ENCODE measurements at places on chromosomes 1 and 21.

GRCh38 chr21:31713115-31713514 is 18.8 kb downstream of the SCAF4 start:
- DNase-seq, result no peak

DNA sequence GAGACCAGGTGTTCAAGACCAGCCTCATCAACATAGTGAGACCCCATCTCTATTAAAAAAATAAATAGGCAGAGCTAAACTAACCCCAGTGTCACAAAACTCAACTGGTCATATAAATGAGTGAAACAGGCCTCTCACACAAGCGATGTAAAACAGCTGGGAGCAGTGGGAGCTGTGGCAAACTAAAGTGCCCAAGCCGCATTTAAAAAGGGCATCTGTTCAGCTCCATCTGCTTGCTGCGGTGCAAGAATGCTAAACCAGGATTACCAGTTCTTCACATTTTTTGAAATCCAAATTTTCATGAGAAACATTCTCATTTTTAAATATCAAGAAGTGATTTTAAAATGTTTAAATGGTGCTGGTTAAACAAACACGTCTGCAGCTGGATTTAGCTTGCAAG is 50.0 kb upstream of the WNT2B start:
- no peak for DNase-seq

- DNase-seq, result no peak
Measured at GRCh38 chr1:9703165-9703509, 51.6 kb downstream of the PIK3CD start.

DNA sequence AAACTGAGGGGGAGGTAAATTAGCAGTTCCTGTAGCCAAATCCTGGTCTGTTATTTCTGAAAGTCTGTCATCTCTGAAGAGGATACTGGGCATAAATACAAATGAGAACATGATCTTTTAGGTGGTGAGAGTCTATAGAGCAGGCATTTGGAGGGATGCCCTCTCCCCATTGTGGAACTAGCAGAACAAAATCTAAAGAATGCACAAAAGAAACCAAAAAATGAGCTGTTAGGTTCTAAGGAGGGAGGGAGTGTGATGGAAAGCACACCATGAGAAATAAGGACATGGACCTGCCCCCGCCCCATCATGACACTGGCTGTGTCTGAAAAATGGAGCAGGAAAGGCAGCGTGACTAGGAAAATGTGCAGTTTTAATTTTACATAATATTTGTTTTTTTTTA is 262.0 kb downstream of the KIF26B start:
- DNase-seq, result no peak

DNA sequence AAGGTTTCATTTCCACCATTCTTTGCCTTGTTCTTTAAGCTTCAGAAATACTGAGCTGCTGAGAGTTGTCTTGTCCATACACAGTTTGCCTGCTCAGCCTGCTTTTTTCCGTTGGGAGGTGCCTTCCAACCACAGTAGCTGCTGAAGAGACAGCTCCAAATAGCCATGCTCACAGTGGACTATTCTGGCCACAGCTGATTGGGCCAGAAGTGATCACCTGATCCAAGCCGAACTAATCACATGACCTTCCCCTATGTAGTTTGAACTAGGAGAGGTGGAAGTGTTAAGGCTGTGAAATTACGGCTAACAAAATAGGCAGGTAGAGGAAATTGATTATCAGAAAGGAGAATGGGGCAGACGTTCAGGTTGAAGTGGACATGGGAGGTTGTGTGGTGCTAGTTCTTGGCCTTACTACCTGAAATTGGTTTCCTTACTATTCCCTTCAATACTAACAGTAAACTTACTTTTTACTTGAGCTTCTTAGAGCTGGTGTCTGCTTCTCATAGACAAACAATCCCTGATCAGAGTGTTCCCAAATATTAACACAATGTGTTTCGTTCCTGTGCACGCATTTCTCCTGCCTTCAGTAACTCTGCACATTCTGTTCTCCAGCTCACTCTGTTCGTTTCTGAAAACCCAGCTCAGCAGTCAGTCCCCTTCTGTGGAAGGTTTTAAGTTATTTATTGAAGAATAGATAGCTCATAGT is 136.1 kb downstream of the RWDD3 start:
- no peak for DNase-seq

- DNase-seq, result no peak
Measured at GRCh38 chr21:39837861-39838359, 29.3 kb upstream of the PCP4 start.

GRCh38 chr1:31679676-31680230 is 24.1 kb downstream of the COL16A1 start:
- no peak for DNase-seq

GRCh38 chr1:197774466-197775281 is 606 bp downstream of the DENND1B start:
- peak; percentile 82 for DNase-seq

- peak; percentile 79 for DNase-seq
Measured at GRCh38 chr1:26287033-26287711, 7.3 kb downstream of the SH3BGRL3 start.

- no peak for DNase-seq
Measured at GRCh38 chr1:208068407-208068806, 157.5 kb upstream of the CD34 start.

DNA sequence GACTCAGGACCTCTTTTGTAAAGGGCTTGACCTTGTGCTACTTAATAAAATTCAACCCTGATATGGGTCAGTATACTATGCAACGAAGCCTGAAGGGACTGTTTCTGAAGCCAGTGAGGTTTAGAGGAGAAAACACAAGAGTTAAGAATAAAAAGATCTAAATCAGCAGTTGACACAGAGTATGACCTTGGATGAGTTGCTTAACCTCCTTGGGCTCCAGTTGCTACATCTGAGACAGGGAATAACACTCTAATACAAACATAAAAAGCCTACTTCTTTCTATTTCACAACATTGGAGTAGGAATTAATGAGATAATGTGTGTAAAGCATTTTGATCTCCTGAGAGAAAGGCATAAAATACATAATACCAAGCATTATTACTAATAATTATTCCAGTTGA is 882.4 kb upstream of the ADGRL2 start:
- DNase-seq, result no peak

- no peak for DNase-seq
Measured at GRCh38 chr1:219518168-219518906, 94.6 kb downstream of the ZC3H11B start.

DNA sequence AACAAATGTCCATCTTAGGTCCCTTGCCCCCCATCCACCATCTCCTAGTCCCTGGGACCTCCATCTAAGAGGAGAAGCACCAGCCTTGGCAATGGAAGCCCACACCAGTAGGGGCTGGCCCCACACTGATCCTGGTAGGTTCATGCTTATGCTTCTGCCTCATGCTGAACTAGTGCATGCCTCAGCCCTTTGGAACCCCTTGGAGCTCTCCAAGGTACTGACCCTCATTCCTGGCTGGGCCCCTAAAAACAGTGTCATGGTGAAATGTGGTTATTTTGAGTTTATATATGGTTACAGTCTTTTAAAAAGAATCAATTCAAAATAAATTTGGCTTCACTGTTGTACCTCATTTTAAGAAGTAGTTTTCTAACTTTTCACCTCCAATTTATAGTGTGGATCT is 108.3 kb downstream of the HIVEP3 start:
- peak; percentile 69 for DNase-seq

DNA sequence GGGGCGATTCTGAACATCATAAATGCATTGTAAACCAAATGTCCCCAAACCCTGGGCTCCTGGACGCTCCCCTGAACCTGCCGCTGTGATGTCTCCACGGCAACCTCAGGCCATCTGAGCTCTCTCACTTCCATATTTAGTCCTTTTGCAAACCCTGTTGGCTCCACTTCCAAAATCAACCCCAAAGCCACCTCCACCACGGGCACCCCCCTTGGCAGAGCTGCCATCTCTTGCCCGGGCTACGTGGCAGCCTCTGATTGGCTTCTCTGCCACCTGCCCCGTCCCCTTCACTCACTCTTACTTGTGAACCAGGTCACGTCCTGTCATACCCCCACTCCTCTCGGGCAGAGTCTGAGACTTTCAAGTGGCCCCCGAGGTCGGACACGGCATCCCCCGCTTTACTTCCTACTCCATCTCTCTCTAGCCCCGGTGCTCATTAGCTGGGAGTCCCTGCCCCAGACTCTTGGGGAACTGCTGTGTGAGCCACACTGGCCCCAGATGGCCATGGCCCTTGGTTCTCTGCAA is 15.8 kb downstream of the PRXL2B start:
- DNase-seq, result no peak

DNA sequence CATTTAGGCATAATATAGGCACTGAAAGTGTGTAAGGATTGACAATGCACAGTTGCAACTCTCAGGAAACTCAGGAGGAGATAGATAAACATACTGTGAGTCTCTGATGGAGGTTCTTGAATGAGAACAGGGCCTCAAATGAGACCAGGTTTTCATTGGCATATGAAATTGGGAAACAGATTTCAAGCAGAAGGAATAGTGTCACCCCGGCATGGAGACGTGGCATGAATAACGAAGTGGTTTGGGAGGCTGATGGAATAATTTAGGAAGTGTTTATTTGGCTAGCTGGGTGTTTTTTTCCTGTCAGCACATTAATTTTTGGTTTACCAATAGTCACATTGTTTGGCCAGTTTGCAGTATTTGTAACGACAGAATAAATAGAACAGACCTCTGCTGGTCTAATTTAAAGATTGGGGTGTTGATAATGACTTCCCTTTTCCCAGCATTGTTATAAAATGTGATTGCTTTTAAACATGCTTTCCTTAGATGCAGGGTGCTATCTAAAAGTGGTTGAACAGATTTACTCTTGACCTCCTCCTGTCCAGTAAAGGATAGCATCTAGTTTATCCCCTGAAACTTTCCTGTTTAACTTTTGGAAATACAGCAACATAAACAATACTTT is 132.0 kb downstream of the C1orf21 start:
- no peak for DNase-seq

DNA sequence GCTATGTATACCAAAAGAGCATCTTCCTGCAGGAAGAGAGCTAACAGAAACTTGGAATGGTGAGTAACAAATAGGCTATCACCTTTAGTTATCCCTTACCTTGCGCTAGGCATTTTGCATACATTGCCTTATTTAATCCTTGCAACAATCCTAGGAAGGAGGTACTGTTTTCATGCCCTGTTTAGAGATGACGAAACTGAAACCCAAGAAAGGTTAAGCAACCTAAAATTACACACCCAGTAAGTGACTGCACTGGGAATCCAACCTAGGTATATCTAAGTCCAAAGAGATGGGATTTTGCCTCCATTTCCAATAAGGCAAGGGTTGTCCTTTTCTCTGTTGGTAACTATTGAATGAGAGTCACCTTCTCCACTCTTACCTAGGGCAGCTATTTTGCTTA is 144.5 kb downstream of the TM2D1 start:
- DNase-seq, result no peak

GRCh38 chr21:30146558-30147282 is 19.9 kb downstream of the CLDN17 start:
- DNase-seq, result no peak

DNA sequence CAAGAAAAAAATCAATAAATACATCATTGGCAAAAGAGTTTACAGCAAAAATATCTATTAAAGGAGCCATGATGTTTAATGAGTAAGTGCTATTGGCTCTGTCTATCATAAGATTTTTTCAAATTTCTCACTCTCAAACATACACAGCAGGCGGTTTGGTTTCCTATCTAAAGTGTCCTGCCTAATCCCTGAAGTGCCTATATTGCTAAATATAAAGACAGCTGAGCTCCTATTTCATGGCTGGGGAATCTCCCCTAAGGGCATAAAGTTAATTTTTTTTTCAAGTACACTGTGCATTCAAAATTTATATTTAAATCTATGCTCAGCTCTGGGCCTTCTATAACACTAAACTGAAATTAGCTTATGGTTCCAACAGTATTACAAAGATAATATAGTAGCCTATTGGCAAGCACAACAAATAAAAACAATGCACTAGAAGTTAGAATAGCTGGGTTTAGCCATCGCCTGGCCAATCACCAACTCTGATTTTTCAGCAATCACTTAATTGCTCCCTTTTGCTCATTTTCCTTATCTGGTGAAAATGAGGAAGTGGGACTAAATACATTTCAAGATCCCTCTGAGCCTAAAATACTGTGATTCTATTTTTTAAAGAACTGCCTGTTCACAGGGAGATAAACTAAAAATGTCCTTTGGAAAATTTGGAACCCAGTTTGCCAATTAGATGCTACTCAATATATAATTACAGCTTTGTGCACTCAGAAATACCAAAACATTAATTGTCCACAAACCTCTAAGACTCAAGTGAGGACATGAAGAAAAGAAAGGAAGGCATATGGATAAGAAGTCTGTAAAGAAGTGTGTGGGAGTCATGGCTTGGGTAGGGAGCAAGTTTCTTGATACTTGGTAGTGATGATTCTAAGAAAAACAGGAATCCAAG is 62.5 kb downstream of the WDR64 start:
- DNase-seq, result no peak

GRCh38 chr1:162147760-162148159 is 78.3 kb downstream of the NOS1AP start:
- no peak for DNase-seq

- no peak for DNase-seq
Measured at GRCh38 chr1:47663286-47663685, 225.4 kb downstream of the FOXD2 start.

- no peak for DNase-seq
Measured at GRCh38 chr1:231638647-231639046, 12.1 kb downstream of the DISC1 start.

DNA sequence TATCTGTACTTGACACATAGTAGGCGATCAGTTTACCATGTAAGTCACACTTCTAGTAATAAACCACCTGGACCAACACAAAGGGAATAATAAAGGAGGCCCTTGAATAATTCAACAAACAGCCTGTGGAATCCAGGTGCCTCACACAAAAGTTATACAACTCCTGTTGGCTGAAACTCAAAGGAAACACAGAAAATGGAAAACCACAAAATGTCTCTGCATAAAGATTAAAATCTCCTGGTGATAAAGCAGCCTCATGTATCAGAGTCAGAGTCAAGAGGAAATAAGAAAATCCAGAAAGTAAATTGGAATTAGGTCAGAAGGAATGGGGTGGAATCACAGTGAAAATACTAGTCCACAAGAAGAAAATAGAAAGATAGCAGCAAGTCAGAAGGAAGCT is 592.5 kb downstream of the NPHP4 start:
- no peak for DNase-seq

- no peak for DNase-seq
Measured at GRCh38 chr1:208980605-208981004, 602.9 kb upstream of the CAMK1G start.

DNA sequence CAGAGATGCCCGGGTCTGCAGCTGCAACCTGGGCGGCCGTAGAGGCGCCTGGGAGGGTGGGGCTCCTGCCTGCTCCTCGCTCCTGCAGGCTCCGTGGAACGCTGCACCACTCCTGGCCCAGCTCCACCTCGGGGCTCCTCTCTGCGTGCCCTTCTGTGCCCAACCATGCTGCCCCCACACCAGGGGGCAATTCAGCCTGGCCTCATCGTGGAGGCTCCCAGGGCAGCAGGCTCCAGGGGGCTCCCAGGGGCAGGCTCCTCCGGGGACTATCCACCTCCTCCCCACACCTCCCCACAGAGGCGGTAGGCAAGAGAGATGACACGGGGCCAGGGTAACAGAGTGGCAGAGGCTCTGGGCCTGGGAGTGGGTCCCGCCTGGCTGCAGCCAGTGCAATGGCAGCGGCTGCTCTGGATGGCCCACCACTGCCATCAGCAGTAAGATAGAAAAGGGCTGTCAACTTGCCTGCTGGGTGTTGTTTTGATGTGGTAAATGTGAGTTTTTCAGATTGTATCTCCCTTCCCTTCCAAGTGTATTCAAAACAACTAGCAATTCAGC is 22.4 kb upstream of the LRRC8C start:
- peak; percentile 75 for DNase-seq
